ENCODE measurements at places on chromosomes 2 and 18.

DNA sequence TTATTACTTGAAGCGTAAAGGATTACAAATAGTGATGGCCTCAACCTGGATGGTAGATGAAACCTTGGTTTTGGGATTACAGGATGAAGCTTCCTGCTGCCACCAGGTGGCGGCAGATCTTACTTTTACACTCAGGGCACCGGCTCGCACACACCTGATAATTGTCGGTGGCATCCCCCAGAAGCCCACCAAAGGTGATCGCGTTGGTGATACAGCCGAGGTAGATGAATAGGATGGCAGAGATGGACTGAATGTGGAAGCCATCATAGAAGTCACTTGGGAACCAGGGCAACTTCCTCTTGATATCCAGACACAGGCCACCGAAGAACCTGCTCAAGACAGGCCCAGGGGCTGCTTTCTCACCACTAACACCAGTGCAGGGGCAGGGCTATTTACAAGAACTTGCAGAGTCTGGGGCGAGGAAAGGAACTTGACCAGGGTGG is 51.8 kb downstream of the MTHFD2 start:
- peak; percentile 41 for DNase-seq

DNA sequence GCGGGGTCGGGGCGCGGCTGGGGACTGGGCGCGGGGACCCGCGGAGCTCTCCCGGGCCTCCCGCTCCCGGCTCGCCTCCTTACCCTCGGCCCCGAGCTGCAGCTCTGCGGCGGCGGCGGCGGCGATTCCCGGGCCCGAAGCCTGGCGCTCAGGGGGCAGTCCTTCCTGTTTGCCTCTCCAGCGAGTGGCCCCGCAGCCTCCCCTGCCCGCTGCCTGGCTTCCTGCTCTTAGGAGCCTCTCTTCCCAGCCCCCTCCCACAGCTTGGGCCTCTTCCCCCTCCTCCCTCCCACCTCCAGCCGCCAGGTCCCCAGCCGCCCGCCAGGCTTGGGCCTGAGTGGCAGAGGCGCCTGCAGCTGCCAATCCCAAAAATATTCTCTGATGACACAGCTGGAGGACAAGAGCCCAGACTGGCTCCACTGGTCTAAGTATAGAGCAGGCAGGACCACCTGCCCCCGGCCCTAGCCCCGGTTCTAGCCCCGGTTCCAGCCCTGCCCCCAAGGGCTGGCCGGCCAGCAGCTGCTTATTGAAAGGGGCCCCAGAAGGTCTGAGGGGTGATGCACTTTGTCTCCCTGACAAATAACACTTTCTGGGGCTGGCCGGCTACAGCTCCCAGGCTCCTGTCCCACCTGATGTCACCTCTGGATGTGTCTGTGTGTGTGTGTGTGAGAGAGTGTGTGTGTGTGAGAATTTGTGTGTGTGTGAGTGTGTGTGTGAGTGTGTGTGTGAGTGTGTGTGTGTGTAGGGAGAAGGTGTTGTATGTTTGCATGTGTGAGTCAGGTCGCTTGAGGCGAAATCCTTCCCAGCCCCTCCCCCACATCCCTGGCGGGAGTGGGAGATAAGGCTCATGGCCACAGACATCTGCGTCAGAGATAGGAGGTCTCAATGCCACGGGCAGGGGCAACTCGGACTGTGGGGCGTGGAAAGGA is at the start of gene OBSL1:
Gene OBSL1, minus strand, starts transcription at position 229 of the 926 bp plus-strand sequence. CDS start 307 bp downstream, outside the sequence.
- DNase-seq = peak; percentile 68

DNA sequence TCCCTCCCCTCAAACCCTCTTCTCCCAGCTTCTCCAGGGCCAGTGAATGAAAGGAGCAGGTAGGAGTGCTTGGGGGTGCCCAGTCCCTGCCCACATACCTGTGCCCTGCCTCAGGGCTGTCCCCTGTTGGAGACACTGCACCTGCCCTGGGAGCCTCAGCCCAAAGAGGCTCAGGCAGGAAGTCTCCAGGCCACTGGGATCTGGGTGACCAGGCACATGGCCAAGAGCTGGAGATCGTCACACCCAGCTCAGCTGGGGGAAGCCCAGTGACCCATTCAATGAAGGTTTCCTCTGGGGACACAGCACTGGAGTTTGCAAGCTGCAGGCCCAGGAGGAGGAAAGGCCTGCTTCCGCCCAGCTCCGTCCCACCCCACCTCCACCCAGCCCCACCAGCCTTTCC is 156.4 kb downstream of the ZFP36L2 start:
- no peak for DNase-seq

DNA sequence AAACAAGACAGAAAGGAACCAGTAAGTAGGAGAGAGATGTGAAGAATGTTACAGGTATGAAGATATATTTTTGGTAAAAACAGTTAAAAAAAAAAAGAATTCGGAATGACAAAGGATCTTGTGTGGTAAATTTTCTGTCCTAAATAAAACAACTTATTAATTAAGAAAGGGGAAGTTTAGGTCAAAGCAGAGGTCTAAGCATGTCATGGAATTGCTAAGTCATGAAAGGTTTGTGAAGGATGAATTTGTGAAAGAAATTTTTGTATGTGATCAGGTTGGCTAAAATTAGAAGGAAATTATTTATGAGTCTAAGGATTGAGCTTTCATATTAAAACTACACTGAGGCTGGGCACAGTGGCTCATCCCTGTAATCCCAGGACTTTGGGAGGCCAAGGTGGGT is 11.1 kb upstream of the ALPG start:
- no peak for DNase-seq

DNA sequence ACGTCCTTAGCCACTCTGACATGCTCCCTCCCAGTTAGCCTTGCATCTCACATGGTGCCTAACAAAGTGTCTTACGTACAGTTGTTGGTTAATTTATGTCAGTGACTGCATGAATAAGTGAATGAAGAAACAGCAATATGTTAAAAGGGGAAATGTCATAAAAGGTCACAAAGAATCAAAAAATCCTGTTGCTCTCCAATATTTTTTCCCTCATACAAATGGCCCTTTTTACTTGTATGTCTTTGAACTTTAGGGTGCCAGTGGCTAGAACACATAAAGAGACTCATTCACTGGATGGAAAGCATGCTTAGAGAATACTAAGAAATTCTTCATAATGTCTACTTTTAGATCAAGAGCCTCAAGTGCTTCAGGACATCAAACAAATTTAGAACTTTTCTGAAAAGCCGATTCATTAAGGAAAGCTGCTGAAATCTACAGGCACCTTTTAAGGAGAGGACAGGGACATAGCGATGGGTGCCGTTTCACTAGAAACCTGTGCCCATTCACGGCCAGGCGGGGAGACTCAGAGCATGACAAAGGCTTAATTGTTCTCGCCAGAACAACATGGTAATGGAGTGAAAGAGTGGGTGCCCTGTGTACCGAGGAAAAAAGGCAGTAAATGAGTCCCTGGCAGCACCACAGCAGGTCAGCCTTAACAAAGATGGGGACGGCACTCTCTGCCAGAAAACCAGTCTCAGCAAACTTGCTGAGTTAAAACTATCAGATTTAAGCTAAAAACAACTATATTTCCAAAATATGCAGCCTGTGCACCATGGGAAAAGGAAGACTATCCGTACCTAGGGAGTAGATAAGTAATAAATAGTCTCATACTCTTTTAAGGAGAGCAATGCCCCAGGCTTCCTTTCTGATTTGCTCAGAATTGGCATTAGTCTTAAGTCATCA is 71.6 kb upstream of the SPTBN1 start:
- no peak for DNase-seq

DNA sequence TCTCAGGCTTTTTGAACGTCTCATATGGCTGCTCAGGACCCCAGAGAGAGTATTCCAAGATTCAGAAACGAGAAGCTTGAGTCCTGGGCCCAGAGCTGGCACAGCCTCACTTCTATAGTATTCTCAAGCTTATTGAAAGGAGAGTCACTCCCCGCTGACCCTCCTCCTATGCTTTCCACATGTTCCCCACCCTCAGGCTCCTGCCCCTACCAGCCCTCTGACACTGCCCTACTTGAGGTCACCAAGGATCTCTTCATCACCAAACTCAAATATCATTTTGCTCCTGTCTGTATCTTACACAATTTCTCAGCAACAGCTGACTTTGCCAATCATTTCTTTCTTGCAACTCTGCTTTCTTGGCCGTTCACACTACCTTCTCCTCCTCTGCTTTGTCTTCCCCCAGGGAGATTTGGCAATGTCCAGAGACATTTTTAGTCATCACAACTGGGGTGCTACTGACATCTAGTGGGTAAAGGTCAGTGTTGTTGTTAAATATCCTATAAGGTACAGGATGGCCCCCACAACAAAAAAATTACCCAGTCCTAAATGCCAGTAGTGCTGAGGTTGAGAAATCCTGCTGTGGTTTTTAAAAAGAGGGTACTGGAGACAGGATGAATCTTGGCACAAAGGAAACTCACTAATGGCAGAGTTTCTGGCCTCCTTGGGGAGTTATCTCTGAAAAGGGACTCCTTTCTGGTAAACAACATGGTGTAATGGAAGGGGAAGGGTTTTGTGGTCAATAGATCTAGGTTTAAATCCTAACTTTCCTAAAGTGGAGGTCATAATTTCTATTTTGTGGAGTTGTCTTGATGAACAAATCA is 26.9 kb upstream of the INSIG2 start:
- DNase-seq = no peak

DNA sequence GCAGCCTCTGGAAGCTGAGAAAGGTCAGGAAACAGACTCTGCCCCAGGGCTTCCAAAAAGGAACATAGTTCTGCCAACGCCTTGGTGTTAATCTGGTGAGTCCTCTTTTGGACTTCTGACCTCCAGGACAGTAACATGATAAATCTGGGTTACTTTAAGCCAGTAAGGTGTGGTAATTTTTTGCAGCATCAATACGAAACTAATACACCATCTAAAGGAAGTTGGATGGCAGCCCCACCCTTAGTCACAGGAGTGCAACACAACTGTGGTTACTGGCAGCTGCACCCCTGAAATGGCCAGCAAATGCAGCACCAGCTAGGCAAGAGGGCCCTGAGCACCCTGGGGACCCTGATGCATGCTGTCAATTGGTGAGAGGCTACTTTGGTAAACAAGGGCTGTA is 25.8 kb downstream of the CREG2 start:
- DNase-seq = no peak

DNA sequence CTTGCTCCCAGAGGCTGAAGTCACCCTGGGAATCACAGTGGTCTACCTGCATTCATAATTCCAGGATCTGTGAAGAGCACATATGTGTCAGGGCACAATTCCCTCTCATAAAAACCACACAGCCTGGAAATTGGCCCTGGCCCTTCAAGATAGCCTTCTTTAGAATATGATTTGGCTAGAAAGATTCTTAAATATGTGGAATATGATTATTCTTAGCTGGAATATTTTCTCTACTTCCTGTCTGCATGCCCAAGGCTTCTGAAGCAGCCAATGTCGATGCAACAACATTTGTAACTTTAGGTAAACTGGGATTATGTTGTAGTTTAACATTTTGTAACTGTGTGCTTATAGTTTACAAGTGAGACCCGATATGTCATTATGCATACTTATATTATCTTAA is 24.2 kb downstream of the ICOS start:
- no peak for DNase-seq

GRCh38 chr18:70994116-70994515 is 705.3 kb downstream of the SOCS6 start:
- no peak for DNase-seq

- no peak for DNase-seq
These were observed 177.1 kb downstream of the FAM210A start for GRCh38 chr18:13548966-13549879.

DNA sequence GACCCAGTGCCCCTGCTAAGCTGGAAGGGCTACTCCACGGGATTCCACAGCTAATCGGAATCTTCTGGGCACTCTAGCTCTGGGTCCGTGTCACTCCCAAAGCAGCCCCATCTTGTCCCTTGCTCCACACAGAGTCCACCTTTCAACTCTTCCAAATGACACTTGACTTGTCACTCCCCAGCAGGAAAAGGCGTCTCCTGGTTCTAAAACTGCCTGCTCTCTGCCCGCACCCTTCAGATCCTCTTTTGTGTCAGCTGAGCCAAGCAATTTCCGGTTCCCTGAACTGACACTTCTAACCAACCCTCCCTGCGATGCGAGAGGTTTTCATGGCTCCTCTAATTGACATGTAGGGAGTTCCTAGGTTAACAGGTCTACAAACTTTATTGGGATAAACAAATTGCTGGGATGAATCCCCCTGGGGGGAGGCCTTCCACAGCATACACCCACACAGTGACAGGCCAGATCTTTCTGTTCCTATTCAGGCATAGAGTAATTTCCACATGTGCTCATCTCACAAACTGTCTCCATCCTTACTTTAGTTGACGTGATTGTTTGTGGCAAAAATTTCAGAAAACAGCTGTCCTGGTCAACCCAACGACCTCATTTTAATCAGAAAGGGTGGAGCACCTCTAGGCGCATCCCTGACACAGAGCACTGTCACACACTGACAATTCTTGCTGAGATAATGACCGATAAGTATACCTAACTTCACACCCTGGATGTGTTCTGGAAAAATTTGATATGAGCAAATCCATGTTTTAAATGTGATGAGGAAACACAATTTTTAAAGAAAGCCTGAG is 104.9 kb downstream of the RBMS1 start:
- DNase-seq = no peak

GRCh38 chr2:127586746-127587295 is 51.3 kb downstream of the MYO7B start:
- no peak for DNase-seq

DNA sequence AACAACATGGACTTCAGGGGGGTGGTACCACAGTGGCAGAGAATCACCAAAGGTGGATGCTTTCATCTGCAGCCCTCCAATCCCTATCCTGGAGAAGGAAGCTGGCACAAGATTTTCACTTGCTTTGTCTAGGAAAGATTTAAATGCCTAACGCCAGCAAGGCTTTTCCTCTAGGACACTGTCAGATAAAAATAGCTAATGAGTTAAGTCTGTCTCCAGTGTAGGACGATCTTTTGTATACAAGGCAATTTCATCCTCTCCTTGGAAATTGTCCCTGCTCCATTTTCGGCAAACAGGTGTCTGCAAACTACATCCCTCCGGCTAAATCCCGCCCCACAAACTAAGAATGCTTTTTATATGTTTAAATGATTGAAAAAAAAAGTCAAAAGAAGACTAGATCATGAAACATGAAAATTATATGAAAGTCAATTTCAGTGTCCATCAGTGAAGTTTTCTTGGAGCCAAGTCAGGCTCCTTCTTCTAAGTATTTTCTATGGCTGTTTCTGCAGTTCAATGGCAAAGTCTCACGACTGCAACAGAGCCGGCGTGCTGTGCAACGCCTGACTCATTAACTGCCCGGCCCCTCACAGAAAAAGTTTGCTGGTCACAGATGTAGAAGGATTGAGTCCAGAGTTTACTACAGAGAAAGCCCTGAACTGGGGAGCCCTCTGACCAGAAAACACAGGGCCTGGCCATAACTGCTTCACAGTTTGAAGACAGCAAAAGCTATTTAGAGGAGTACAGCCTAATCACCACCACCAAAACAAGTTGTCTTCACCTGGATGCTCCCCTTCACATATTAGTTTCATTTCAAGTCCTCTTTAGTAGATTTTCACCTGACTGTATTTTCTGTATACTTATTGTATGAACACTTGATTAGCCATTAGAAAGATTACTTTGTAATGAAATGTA is 52.3 kb downstream of the PIEZO2 start:
- no peak for DNase-seq

DNA sequence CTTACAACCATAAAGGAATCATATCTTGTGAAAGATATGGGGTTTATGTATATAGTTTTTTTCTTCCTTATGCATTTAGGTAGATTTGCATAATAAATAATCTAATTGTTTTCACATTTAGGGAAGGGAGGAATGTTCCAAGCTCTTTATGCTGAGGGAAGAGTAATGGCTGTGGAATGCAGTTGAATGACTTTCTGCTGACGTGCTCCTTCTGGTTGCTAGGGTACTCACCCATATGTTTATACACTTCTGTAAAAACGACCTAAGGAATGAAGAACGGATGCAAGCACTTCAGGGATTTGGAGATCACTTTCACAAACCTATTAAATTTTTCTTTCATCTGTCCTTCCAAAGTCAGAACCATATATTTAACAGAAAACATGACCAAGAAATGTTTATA is 29.2 kb upstream of the PPP4R1 start:
- DNase-seq = no peak

All from NCI-H748 treated with DMSO at 0.1 percent for 48 hours (cell line).